ENCODE measurements at places on chromosomes 16 and 17. TPM values are rescaled to one million over a fixed set of nuclear protein-coding genes. Genes with fewer than 3 reads are reported as not detected.

RNF227 gene
- 4.2 TPM for total RNA-seq

SLC47A2 gene
- 0.21 TPM for total RNA-seq

FCSK gene
- 7.6 TPM for total RNA-seq

ARHGAP23 gene
- 53.8 TPM for total RNA-seq

DNA sequence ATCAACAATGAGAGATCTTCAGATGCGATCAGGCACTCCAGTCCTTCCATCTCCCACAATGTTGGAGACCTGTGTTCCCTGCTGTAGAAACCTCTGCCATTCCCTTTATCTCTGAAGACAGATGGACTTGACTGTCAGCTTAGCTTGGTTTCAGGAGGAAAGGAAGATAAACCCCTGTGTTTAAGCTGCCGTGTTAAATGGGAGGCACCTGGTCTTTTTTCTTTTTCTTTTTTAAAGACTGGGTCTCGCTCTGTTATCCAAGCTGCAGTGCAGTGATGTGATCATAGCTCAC is 63.1 kb downstream of the USP22 start:
- DNase-seq: no peak

DNA sequence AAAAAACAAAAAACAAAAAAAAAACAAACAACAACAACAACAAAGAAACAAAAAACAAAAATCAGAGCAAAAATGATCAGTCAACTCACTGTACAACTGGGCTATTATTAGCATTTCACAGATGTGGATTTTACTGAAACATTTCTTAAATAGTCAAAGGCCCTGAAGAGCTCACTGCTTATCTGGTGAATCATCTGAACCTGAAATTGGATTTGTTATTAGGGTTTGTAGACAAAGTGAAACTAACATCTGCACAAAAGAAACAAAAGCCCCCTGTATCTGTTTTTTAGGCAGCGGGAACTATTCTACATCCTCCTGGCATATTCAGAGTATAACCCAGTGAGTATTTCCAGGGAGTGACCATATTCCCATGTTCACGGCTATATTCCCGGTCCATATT is 32.6 kb upstream of the KSR1 start:
- DNase-seq: no peak

- no peak for DNase-seq
Measured at GRCh38 chr16:15810411-15810810, 46.4 kb downstream of the MYH11 start.

Measured in urinary bladder (tissue), 4 donors.